ENCODE measurements at places on chromosomes 2 and 18. TPM values are rescaled to one million over a fixed set of nuclear protein-coding genes. Genes with fewer than 3 reads are reported as not detected.

GRCh38 chr2:240404174-240404852, 31.1 kb upstream of the GPC1 start:
- DNase-seq, result no peak

GRCh38 chr2:203692031-203692710, 14.3 kb upstream of the CD28 start:
- DNase-seq, result no peak

DNA sequence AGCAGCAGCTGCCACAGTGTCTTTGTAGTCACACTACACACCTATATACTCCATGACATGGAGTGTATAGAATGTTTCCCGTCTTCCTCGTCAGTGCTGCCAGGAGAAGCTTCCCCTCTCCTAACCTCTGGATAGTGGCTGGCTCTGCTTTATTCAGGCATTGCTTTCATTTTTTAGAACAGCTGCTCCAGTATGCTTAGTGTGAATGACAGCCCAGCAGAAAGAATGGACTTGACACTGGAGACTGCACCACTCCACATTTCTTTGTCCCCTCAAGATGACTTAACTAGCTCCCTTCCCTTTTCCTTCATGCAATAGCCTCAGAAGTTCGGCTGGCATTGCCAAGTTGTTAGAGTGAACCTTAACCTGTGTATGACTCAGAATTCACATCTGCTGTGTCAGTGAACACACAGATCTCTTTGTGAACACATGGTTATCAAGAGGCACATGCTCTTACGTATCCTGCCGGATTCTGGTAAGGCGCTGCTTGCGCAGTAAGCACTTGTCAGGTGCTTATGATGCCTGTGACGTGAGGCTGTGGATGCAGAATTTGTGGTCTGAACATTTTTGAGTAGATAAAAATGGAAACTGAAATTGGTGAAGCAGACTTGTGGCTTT, 73.9 kb downstream of the NEDD4L start:
- peak; percentile 73 for DNase-seq

The CRYBA2 gene
- total RNA-seq, result not detected

- DNase-seq, result no peak
Observed at GRCh38 chr2:177064422-177064821, 148.2 kb upstream of the HNRNPA3 start.

- no peak for DNase-seq
Observed at GRCh38 chr18:52826994-52827393, 487.0 kb downstream of the DCC start.

DNA sequence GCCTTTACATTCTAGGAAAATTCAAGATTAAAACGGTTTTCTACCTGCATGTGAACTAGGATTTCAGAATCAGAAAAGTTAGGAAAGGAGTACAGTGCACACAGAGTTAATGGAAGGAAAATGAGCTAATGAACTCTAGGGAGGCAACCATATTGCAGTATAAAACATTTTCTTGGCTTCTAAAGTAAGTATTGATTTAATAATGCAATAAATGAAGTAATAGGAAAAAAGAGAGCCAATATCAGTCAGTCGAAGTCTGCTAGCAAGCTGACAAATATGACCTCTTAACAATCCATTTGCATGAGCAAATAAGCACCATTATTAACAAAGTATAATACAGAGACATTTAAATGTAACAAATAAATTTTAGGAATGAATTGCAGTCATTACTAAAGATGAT, 80.2 kb upstream of the COL3A1 start:
- DNase-seq, result no peak

DNA sequence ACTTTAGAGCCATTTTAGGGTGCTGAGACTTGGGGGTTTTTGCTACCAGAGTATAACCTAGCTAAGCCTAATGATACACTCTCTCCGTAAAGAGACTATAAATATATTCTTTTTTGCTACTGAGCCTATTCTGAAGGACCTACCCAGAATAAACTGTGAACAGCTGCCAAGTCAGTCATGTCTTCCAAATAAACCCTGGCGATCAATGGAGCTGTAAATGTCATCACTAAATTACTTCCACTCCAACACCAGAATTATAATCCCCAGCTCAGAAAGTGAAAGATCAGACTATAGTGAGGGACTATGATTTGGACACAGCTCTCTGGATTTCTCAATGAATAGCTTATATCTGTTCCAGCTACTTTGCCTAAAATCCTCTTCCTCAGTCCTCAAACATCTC, 178.9 kb downstream of the METTL4 start:
- DNase-seq, result no peak

DNA sequence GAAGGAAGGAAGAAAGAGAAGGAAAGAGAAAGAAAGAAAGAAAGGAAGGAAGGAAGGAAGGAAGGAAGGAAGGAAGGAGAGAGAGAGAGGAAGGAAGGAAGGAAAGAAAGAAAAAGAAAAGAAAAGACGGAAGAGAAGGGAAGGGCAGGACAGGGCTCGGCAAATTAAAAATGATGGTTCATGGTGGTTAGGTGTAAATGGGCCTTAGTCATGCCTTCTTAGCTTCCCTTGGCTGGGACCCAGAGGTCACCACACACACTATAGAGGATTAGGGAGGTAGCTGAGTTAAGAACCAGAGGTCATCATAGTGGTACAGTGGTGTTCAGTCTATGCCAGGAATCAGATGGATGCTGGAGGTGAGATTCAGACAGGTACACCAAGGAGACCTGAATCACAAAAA, 9.3 kb upstream of the ATL2 start:
- no peak for DNase-seq

The LYPD6 gene
- not detected for total RNA-seq

GRCh38 chr2:235553696-235554100, 59.9 kb downstream of the AGAP1 start:
- DNase-seq, result no peak

DNA sequence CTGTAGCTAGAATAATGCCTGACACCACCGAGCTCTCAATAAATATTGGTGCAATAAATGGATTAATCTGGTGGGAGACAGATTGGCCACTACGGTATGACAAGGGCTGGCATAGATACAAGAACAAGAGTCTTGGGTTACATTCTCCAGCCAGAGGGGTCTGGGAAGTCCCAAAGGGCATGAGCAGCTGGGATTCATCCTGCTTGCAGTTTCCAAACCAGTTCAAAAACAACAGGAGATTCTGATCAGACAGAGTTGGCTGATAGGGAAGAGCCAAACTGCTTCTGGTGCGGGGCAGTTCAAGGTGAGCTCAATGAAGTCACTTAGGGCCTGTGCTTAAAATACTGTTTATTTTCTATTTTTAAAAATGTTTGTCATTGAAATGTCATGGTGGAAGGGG, 266.9 kb downstream of the TNS1 start:
- DNase-seq, result no peak

GRCh38 chr2:53755121-53755520, 12.5 kb upstream of the CHAC2 start:
- peak; percentile 44 for DNase-seq

DNA sequence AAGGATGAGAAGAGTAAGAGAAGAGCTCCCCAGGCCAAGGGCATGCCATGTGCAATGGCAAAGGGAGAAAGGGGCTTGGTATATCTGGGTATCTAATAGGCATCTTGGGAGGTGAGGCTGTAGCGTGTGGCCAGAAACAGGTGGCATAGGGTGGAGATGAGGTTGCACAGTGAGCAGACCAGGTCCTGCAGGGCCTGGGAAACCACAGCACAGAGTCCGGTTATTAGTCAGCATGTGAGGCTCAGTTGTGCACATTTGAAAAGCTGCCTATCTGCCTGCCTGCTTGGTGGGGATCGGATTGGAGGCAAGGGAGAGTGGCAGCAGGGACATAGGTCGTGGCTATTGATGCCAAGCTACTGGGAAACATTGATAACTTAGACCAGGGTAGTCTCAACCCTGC, 190.6 kb downstream of the TPGS2 start:
- no peak for DNase-seq

DNA sequence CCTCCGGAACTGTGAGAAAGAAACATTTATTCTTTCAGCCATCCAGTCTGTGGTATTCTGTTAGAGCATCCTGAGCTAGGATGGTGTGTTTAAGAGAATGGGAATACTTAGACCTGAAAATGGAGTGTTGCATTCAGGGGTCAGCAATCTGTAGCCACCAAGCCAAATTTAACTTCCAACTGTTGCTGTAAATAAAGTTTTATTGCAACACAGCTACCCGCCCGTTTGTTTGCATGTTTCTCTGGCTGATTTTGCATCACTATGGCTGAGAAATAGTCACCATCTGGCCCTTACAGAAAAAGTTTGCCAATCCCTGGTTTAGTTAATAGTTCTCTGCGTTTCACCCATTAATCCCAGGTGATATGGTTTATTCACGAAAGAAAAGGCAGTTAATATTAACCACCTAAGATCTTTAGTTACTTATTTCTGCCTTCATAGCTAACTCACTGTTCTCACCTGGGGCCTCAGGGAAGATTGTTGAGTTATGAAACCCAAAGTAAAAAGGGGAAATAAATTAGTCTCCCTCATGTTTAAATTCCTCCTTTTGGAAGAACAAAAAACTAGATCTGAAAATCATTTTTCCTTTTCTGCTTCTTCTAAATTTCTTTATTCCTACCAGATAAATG, 9.5 kb upstream of the CYS1 start:
- no peak for DNase-seq

DNA sequence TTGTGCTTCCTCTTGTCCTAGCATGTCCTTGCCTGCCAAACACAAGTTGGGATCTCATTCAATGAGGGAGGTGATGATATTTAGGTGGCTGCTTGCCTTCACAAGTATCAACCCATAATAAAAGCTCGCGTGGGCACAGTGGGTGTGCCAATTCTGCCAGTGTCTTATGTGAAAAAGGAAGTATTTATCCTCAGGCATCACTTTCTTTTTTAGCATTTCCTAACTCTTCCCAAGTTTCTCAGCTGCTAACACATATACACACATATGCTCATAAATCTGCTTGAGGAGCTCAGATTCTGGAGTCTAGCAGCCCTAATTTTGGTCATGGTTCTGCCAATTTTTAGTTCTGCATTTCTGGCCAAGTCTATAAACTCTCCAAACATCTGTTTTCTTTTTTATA, 319.5 kb upstream of the HNMT start:
- DNase-seq, result no peak

Data from fibroblast of the aortic adventitia (primary cell).